CD4-positive, CD25-positive, alpha-beta regulatory T cell (primary cell): ENCODE measurements at places on chromosomes 6 and 20. TPM values are rescaled to one million over a fixed set of nuclear protein-coding genes. Genes with fewer than 3 reads are reported as not detected.

DNA sequence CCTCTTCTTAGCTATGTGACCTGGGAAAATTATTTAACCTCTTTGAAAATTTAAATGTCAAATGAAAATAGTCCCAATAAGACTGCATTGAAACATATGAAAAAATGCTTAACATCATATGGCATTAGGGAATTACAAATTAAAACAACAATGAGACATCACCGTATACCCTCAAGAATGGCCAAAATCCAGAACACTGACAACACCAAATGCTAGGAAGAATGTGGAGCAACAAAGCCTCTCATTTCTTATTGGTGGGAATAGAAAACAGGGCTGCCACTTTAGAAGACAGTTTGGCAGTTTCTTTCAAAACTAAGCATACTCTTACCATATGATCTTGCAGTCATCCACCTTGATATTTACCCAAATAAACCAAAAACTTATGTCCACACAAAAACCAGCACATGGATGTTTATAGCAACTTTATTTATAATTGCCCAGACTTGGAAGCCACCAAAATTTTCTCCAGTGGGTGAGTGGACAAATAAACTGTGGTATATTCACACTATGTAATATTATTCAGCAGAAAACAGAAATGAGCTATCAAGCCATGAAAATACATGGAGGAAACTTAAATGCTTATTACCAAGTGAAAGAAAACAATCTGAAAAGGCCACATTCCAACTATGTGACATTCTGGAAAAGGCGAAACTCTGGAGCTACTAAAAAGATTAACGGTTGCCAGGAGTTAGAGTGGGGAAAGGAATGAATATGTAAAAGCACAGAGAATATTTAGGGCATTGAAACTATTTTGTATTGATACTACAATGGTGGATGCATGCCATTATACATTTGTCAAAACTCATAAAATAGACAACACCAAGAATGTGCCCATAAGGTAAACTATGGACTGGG, 459.9 kb downstream of the GRIK2 start:
- no peak for DNase-seq

DNA sequence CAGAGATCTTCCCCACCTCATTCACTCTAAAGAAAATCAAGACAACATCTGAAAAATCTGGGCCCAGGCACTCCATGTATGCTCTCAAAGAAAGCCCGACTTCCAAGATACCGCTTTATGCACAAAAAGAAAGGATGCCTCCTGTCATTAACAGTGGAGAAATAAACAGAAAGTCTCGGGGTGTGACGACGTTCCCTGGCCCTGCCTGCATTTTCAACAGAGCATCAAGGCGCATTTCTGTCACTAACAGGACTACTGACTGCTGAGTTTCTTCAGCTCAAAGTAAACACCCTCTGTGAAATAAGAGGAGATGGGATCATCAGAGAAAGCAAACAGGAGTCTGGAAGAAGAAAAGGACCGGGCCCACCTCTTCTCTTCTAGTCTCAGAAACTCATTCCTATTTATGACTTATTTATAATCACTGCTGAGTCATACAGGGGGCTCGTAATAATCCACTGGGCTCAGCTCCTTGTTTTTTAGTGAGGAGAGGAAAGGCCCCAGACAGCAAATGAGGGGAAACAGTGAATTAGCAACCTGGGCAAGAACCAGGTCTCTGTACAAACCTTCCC, 99.7 kb downstream of the ZMYND8 start:
- DNase-seq: no peak

DNA sequence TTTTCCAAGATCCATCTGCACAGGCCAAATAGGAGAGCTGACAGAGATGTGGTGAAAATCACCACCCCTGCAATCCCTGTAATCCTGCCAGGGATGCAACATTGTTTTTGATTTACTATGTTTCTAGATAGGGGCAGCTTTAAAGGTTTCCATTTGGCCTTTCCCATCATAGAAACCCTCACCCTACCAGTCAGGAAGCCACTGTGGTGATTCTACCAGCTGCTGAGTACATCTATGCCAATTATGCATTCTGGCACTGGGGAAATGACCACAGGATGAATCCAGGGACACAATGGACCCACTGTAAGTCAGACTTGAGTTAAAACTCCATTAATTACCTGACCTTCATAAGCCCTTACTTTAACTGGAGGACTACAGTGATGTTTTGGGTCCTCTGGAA, 130.4 kb downstream of the TNFRSF21 start:
- no peak for DNase-seq

- DNase-seq: no peak
Observed at GRCh38 chr6:2714111-2714895, 36.4 kb downstream of the MYLK4 start.

- no peak for DNase-seq
Observed at GRCh38 chr6:166460473-166461437, 78.0 kb upstream of the MPC1 start.

Gene FOXA2
- not detected for total RNA-seq

Gene MAP3K4
- 61.5 TPM for total RNA-seq

Gene SLC16A10
- total RNA-seq: 24.4 TPM

Gene GABRR1
- total RNA-seq: not detected

Gene MOCS1
- total RNA-seq: 0.10 TPM
